ENCODE measurements at places on chromosomes 3 and 15.

- no peak for DNase-seq
These were observed 21.1 kb downstream of the GCNT3 start for GRCh38 chr15:59632714-59633113.

DNA sequence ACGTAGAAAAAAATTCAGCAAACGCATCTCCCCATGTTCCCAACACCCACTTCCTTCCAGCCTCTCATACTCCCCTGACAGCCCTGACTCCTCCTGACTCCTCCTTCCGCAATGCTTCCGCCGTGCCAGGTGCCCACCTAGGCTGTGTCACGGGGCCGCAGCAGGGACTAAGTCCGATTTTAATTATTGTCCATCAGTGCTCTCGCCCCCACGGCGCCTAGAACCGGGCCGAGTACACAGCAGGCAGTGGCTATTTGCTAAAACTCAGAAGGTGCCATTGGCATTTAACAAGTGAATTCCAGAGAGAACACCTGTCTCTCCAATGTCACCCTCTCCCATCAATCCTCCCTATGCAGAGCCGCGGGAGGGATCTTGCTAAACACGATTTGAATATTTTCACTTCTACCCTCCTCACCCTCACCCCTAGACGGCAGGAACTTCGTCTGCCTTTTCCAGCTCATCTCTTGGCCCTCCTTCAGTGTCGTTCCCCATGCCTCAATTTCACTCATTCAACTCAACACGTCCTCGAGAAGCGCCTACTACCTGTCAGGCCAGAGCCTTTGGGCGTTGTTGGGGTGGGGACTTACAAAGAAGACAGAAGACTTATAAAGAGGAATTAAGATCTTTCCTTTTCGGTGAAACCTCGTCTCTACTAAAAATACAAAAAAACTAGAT is 11.5 kb upstream of the SHF start:
- DNase-seq = no peak

DNA sequence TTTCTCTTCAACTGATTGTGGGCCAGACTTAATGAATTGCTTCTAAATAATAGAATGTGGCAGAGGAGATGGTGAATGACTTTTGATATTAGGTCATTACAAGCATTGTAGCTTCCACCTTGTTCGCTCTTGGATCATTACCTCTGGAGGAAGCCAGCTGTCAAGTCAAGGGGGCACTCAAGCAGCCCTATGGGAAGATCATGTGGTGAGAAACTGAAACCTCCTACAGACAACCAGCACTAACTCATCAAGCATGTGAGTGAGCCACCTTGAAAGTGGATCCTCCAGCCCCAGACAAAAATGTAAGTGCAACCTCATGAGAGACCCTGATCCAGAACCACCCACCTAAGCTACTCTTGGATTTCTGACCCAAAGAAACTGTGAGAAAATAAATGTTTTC is 109.8 kb upstream of the TBC1D5 start:
- DNase-seq = no peak

- DNase-seq = peak; percentile 57
These were observed 63.9 kb upstream of the FAM98B start for GRCh38 chr15:38389924-38390542.

- no peak for DNase-seq
These were observed 86.2 kb upstream of the CMSS1 start for GRCh38 chr3:99731499-99731898.

DNA sequence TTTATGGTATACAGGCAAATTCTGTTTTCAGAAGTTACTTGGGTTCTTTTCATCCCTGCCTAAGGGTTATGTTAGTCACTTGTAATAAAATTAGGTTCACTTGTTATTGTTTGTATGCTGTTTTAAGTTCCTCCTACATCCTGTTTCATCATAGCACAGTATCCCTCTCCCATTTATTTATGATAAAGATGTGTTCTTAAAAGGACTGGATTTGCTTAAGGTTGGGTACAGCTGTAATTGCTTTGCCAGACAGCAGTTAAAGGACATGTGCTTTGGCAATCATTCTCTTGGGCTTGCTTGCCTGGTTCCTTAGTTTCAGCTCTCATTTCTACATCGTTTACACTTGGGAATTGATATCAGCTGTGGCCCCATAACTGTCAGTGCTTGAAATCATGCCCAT is 11.7 kb downstream of the ATP2C1 start:
- no peak for DNase-seq

GRCh38 chr15:59741274-59741906 is 52.3 kb upstream of the BNIP2 start:
- no peak for DNase-seq

DNA sequence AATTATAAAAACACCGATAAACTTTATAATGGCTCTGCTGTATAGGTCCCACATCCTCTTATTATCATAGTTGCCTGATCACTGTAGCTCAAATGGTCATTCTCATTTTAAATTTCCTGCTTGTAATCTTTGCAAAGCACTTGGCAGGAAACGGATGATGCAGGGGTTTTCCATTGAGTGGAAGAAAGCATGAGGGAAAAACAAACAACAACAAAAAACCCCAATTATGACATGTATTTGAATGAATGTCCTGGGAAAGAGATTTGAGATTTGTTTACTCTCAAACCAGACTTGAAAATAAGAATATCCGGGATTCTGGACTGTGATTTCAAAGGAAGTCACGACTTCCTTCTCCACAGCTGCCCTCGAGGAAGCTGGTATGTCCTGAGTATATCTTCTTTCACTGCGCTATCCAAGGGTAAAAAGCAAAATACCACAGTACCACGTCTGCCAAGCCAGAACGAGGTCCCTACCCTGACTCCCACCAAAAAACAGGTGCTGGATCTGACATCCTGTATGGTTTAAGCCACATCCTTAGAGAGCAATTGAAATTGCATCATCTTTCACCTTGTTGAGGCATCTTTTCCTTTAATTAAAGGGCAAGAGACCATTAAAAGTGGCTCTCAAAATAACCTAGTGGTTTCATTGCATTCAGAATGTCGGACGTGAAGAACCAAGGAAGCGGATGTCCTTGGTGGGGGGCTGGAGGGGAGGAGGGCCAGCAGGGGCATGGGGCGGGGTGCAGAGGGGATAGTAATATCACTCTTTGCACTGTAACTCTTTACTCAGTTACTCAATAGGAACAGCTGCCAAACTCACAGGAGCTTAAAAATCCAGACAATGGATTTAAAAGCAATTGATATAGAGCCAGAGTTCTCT is 13.5 kb upstream of the TIPIN start:
- no peak for DNase-seq

- DNase-seq = no peak
These were observed 807.0 kb upstream of the ARRDC4 start for GRCh38 chr15:97153356-97153965.

DNA sequence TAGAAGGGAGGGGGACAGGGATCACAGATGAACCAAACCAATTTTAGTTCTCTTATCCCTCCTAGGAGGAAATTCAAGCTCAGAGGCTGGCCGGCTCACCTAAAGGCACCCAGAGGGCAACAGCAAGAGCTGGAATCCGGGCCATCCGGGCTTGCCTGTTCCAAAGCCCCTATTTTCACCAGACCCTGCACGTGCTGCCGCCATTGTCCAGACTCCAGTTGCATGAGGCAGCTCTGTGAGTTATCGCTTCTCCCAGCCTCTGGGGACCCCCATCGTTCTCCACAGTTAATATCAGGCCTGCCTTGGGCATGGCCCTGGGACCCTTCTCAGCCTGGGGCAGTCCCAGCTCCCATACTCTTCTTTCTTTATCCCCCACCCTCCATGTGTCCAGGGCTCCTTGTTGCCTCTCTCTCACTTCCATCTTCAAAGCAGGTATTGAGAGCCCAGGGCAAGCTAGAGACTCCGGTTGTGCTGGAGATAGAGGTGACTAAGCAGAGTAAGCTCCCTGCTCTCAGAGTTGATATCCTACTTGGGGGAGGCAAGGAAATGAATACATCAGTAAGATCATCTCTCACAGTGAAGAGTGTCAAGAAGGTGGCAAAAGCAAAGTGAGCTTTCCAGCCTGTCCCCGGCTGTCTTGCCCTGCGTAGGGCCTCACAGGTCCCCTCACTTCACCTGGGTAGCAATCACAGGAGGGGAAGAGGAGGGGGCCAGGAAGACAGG is 322.8 kb downstream of the UACA start:
- no peak for DNase-seq

Data from activated T-cell treated with anti-CD3 and anti-CD28 coated beads, Interleukin-2, amount 50 U/mL, for 4 hours (primary cell).